Effector CD4-positive, alpha-beta T cell (primary cell): ENCODE measurements at places on chromosomes 2 and 18.

- no peak for DNase-seq
Observed at GRCh38 chr18:8752329-8752728, 47.0 kb downstream of the MTCL1 start.

DNA sequence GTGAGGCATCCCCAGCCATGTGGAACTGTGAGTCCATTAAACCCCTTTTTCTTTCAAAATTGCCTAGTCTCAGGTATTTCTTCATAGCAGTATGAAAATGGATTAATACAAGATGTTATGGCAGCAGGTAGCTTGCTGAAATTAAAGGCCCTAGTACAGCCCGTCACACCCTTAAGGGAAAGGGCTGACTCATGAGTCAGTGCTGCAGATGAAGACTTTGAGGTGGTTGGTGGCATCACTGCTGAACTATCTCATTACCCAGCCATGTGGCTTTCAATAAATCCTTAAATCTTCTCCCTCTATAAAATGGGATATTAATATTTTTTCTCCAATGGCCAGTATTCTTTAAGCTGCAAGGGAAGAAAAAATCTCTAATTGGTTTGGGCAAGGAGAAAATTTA lies 226.1 kb upstream of the CCDC68 start:
- no peak for DNase-seq

- DNase-seq, result no peak
Observed at GRCh38 chr2:10080536-10081304, 509 bp upstream of the CYS1 start.

- DNase-seq, result peak; percentile 63
Observed at GRCh38 chr2:28408764-28409599, 16.3 kb downstream of the FOSL2 start.

- no peak for DNase-seq
Observed at GRCh38 chr2:236162882-236163470, 5.2 kb downstream of the GBX2 start.

GRCh38 chr2:223607476-223607875 lies 5.3 kb upstream of the SCG2 start:
- no peak for DNase-seq

DNA sequence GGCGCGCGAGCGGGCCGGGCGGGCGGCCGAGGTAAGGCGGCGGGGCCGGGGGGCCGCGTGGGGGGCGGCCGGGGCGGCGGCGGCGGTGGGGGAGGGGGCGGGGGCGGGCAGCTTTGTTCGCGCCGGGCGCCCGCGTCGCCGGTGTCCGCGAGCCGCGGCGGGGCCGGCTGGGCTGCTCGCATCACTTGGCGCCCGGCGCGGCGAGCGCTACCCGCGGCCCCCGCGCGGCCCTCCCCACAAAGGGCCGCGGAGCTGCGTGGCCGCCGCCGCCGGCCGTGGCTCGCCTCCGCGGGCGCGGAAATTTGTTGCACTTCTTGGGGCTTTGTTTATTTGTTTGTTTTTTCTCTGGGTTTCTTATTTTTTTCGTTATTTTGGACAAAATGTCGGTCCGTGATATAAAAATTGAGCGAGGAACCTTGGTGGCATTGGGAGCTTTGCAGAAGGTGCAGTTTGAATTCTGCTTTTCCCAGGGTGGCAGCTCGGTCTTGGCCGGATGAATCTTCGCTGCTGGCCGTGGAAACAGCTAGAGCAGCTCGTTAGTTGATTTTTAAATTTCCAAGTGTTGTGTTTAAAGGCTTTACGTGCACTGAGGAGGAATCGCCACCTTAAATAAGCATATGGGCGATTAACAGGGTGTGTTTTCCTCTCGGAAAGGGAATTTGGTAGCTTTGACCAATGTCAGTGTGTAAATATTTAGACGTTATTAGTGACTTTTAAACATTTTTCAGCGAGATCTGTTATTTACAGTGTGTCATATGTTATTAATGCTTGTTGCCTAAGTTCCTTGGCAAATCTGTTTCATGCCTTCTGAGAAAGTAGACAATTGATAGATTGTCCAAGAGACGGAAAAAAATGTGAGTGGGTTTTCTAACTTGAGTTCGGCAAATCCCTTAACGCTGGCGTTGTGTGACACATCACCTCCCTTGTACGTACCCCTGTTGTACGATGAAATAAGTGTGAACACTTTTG lies 822 bp downstream of the UBE2E3 start:
- DNase-seq, result no peak

DNA sequence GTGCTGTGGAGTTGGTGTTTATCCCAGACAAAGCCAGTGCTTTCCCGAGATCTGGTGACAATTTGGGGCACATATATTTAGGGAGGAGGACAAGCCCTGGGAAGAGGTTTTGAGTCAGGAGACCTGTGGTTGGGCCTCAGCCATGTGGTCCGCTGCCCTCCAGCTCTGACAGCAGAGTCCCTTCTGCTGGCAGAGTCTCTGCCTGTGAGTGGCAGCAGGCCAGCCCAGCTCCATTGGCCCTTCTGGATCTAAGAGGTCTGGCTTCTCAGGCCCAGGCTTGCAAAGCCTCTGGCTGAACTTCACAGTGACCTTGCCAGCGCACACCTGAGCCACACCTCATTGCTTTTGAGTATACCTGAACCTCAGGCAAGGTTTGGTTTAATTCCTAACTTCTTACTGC lies 115.3 kb downstream of the BCL2L11 start:
- no peak for DNase-seq

DNA sequence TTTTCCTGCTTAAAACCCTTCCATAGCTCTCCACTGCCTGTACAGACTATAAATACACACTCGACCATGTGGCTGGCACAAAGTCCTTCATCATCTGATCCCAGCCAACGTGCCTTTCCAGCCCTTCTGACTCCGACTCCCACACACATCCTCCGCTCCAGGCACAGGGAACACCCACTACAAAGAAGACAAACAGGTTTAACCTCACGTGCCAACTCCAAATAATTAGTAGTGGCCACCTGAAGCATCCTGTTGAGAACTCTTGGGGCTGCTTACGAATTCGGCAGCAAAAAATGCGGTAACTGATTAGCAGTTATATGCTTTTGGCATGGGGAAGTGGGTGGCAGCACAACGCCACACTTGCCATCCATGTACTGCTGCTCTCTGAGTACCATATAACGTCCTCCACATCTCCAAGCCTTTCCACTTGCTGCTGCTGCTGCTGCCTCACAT lies 12.1 kb downstream of the SPIRE1 start:
- DNase-seq, result no peak

DNA sequence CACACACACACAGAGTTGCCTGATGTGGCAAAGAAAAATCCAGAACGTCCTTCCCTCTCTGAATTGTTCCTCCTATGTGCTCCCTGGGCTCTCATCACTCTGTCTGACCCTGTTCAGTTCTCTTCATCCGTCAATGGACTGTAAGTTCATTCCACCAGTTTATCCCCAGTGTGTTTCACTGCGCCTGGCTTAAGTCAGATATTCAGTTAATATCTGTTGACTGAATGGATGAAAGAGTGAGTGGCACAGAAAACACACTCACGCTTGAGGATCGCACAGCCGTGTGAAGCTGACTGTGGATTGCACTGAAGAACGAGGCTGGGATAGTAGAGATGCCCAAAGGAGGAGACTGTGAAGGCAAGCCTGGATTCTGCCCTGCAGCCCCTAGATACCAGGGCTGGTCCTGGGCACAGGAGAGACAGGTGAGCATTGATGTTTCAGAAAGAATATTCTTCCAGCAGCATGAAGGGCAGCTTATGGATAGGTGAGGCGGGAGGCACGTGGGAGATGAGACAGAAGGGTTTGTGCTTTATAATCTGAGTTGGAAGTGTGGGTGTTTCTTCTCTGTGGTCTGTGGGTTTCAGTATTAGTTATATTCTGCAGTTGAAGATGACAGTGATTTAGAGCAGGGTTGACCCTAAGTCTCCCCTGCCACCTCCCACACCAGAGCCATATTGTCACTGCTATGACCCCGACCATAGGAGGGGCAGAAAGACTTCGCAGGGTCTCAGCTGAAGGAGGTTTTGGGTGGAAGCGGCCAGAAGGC lies 129.9 kb downstream of the SOCS6 start:
- no peak for DNase-seq

DNA sequence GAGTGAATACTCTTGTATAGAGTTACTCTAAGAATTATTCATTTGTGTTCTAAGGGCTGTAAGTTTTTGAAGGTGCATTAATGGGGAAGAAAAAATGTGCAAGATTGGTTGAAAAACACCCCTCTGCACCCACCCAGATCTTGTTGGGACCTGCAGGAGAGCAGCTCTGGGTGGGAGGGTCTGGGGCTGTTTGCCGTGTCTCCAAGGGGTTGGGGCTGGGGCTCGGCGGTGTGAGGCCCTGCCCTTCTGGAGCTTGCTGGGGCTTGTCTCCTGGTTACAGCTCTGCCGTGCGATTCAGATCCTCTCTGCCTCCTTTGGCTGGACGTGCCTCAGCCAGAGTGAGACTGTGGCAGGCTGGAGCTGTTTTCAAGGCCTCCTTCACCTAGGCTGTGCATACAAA lies 26.1 kb downstream of the IGFBP2 start:
- DNase-seq, result no peak

- no peak for DNase-seq
Observed at GRCh38 chr2:182729710-182730339, 13.8 kb downstream of the DNAJC10 start.

GRCh38 chr2:208671886-208672680 lies 265.5 kb downstream of the PTH2R start:
- DNase-seq, result no peak

DNA sequence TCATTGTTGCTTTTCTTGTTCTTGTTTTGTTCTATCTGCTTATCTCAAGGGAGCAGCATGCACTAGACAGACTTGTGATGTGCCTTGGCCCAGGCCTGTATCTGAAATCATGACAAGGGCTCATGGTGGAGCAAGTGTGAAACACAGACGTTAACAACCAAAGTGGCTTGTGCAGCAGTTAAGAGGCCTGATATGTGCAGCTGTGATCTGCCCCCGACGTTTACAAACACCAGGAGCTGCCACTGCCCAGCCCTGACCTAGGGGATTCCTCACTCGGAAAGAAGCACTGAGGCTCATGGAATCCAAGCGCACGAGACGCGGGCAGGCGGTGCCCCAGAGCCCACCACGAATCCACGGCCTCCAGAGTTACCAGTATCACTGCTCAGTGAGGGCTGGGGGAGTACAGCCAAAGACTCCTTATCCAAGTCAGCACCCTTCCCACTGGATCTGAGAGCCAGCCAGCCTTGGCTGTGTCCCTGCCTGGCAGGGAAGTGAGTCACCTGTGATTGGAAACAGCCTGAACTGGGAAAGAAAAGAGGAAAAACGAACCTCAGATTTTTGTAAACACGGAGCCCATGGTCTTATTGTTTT lies 62.3 kb upstream of the SNTG2 start:
- no peak for DNase-seq

DNA sequence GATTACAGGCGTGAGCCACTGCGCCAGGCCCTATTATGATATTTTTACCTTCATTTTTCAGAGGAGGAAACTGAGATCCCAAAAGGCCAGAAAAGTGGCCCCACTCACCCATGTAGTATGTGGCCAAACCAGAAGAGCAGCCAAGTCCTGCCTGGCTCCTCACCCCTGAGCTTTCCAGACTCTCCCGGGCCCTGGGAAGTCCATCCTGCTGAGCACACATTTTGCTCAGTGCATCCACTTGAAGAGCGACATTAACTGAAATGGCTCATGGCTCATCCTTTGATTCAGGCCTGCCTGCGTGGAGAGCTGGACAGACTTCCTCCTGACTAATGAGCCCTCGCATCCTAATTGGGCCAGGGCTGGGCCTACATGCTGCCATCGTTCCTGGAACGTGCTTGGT lies 9.5 kb upstream of the NGEF start:
- no peak for DNase-seq

DNA sequence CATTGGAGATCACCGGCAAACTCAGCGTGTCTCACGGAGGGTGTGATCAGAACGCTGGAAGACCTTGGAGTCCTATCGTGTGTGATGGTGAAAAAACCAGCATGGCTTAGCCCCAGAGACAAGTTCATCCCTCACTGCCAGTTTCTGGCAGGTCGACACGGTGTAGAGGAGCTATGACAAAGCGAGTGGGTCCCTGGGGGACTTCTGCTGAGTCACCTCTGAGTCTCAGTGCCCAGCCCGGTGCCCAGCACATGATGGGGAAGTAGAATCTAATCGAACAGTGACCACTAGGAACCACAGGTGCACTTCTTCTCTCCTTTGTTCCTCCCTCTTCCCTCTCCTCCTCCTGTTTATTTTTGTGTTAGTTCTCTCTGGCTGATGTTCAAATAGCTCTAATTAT lies 45.9 kb upstream of the KCNF1 start:
- DNase-seq, result no peak

DNA sequence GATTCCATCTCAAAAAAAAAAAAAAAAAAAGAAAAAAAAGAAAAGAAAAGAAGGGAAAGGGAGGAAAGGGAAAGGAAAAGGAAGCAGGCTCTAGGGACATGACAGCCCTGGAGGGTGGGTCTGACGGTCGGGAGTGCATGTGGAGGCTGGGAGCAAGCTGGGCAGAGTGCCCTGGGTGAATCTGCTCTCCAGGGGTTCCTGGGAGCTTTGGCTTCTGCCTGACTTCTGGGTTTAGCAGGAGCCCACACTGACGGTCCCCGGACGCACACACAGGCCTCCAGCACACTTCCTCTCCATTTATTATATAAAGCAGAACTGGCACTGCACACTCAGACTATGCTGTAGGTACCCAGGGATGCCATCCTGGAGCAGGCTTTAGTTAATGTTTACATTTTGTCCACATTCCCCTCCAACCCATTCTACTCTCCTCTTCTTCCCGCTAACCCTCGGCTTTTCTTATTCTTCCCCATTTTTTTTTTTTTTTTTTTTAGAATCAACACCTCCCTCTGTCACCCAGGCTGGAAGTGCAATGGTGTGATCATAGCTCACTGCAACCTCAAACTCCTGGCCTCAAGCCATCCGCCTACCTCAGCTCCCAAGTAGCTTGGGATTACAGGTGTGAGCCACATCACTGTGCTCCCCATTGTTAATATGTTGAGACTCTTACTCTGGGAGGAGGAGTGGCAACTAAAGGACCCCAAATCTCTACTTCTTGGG lies 151.1 kb upstream of the SLC1A4 start:
- no peak for DNase-seq

DNA sequence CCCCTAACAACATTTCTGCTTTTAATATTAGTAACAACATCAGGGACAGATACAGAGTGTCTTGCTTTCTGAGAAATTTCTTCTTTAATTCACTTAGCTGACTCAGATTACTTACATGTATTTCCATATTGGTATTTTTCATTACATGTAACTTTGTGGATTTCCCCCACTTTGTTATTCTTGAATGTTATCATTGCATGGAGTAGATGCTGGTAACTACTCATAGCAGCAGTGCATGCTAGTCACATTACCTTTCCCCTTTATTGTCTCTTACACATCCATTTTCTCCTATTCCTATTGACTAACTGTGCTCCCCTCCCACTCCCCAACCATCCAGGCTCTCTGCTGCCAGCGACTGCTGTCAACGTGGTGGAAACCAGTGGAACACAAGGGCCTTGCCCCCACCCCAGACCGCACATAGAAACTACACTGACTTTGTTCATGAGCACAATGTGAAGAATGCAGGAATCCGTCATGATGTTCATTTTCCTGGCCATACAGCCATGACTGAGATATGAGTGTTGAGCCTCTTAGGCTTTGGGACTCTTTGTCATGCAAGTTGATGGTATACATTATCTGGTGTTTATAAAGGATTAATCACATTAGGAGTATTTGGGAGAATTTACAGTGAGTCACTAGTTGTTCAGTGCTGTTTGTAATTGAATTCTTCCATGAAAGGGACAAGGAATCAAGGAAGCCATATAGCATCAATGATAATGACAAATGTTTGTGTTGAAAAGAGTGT lies 91.0 kb downstream of the EPB41L5 start:
- DNase-seq, result no peak

GRCh38 chr2:36367895-36368353 lies 12.3 kb downstream of the CRIM1 start:
- DNase-seq, result no peak

GRCh38 chr2:131425231-131425941 lies 50.5 kb upstream of the TUBA3D start:
- DNase-seq, result no peak

- no peak for DNase-seq
Observed at GRCh38 chr2:11388262-11389051, 44.0 kb upstream of the ROCK2 start.
